Dorsolateral prefrontal cortex (tissue), 122 donors: ENCODE measurements at places on chromosomes 12 and 14. TPM values are rescaled to one million over a fixed set of nuclear protein-coding genes. Genes with fewer than 3 reads are reported as not detected.

- no peak for DNase-seq
These were observed 111.5 kb upstream of the BCL2L14 start for GRCh38 chr12:11959117-11959823.

- no peak for DNase-seq
These were observed 47.8 kb downstream of the LRCOL1 start for GRCh38 chr12:132562489-132563021.

DNA sequence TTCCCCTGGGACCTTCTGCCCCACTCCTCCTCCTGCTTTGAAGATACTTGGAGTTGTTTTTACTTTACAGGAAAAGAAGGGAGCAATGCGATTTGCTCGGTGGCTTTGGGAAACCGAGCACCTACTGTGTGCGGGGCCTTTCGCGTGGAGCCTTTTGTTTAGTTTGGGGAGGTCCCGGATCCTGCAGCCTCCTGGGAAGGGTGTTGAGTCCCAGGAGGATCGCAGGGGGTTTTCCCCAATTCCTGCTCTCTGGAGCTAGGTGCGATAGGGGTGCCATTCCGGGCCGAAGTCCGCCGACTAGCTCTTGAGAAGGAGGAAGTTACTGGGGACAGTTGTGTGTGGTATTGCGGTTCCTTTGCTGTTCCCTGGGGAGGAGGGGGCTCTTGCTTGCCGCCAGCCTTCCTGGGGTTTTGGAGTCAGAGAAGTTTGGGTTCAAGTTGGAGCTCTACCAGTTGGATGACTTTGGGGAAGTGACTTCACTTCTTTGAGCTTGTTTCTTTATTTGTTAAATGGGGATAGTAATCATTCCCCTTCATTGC, 1.1 kb downstream of the BRI3BP start:
- no peak for DNase-seq

GRCh38 chr14:58088961-58089360, 63.1 kb downstream of the ARMH4 start:
- DNase-seq = no peak

GRCh38 chr12:52873513-52873831, 24.7 kb upstream of the KRT78 start:
- DNase-seq = no peak

- peak; percentile 89 for DNase-seq
These were observed 179.0 kb upstream of the RGS6 start for GRCh38 chr14:71753126-71753830.

GRCh38 chr14:86404425-86404824, 874.5 kb downstream of the FLRT2 start:
- DNase-seq = no peak

GRCh38 chr12:99476956-99477355, 170.6 kb upstream of the GARIN6 start:
- no peak for DNase-seq

GRCh38 chr12:49784756-49785409, 43.3 kb downstream of the NCKAP5L start:
- DNase-seq = no peak

GRCh38 chr12:106128585-106129328, 10.0 kb downstream of the NUAK1 start:
- DNase-seq = no peak

GRCh38 chr12:106123551-106124081, 15.1 kb downstream of the NUAK1 start:
- no peak for DNase-seq

GRCh38 chr14:58901826-58902225, 264.1 kb downstream of the DACT1 start:
- DNase-seq = no peak

CTSG gene
- total RNA-seq = not detected

DNA sequence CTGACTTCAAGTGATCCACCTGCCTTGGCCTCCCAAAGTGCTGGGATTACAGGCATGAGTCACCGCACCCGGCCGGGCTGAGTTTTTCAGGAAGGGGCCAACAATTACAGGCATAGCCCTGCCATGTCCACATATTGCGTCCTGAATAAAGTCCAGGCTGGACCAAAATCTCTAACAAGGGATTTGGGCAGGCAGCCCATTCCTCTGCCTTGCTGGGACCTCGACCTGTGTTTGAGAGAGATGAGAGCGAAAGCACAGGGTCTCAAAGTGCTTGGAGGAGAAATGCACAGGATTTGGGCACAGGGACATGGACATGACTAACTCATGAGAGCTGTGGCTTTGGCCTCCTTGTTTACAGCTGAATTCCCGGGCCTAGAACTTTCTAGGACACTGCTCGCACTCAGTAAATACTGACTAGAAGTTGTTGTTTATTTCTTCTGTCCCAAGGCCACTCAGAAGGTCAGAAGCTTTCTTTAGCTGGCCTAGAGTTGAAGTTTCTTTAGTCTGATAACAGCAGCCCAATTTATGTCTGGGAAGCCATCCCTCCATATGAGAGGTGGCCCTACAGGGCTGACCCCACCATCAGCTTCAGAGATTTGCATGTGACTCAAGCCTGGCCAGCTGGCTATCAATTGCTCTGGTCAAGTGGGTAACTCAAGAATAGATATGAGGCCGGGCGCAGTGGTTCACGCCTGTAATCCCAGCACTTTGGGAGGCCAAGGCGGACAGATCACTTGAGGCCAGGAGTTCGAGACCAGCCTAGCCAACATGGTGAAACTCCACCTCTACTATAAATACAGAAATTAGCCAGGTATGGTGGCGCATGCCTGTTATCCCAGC, 11.7 kb downstream of the CAMKK2 start:
- no peak for DNase-seq

DNA sequence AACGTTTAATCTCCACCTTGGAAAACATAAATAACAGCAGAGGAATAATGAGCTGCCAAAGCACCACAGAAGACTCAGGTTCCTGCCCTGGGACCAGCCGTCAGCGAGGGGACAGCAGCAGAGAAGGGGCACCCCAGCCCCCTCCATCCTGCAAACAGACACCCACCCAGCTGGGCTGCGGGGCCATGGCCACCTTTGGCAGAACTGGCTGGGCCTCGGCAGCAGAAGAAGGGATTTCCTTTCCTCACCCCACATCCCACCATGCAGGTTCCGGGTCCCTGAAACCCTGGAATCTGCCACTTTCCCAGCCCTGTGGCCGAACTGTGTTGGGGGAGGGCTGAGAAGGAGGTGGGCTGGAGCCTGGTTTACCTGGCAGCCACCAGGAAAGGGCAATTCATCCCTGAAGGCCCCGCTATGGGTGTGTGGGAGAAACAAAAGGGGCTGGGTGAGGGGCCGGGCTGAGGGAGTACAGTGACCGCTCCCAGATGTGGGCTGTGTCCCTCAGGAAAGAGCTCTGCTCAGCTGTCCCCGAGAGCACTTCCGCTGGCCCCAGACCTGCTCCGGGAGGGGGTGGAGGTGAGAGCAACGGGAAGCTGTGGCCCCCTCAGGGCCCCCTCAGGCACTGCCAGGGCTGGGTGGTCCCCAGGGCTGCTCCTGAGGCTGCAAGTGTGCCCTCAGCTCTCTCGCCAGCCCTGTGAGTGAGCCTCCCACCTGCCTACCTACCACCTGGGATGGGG, 3.8 kb downstream of the PGF start:
- DNase-seq = no peak

MYBPC1 gene
- total RNA-seq = 41.1 TPM

DNA sequence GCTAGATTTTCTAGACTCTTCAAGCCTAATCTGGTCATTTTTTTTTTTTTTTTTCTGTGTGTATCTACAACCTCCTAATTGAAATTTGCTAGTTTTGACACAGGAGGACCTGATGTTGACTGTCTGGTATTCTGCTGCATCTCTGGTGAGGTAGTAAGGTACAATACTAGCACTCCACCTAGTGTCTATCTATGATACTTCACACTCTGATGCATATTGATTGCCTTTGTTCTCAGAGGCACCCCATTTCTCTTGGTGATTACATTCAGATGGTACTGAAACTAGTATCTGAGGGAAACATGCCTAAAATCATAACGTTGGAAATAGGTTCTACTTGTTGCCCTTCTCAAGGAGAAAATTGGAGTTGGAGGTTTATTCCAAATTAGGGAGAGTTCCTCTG, 930.5 kb upstream of the NOVA1 start:
- DNase-seq = no peak

KCNH3 gene
- total RNA-seq = 110 TPM
